ENCODE measurements at places on chromosomes 2 and 18. TPM values are rescaled to one million over a fixed set of nuclear protein-coding genes. Genes with fewer than 3 reads are reported as not detected.
A peak's percentile ranks its signal among the peaks of the same experiment; 100 is the strongest.

Gene PPP1R1C
- 1.7 TPM for total RNA-seq

Gene DSC1
- total RNA-seq = not detected

DNA sequence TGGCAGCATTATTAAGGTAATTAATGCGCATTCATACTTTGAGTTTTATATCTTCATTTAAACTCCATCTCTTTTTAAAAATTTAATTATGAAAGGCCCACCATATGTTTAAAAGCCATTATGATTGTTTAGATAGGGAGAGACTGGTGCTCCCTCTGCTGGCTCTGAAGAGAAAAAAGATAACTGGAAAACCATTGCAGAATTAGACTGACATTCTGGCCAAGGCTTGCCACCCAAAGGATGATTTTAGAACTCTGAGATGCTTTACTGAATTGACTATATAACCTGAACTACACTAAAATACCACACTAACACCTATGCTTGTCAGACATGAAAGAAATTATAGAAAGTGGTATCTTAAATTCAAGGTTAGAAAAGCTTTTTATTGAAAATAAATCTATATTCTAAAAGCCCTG, 127.6 kb upstream of the SPOPL start:
- H3K4me1 ChIP-seq = no peaks in the 10 kb centered on the region
- no peak for DNase-seq
- no peak overlapping the region for H3K4me3 ChIP-seq
- H3K27ac ChIP-seq = no peak overlapping the region

DNA sequence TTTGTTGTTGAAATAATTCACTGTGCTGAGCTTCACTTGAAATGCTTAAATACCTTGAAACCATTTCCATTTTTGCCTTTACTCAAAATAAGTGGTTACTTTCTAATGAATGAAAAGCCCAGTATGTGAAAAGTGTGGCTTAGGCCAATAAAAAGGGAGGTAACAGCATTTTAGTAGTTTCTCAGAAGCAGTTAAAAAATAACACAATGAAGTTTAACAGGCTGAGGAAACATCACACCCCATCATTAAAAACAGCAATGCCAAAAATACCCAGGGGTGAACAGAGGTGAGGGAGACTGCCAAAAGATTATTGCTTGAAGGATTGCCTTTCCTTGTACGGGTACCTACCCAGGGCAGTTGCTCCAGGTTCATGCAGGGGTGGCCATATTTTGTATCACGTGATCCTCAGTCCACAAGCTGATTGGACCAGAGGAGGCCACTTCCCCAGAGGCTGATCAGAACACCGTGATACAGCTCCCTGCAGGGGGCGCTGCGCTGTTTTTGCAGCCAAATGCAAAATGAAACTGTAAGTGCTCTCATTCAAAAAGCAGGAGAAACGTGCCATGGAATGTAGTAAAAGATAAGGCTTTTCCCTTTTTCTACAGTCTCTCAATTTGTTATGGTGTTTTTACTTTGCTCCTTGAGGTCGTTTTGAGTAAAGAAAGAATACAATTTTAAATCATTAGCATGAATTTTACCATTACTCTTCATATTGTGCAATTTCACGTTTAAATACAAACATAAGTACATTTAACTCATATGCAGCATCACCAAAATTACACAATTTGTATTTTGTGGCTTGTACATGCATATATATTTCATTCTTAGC, 70.2 kb upstream of the SH3BP4 start:
- peak; percentile 64 for DNase-seq
- peaks cover 13% of the 10 kb centered on the region for H3K36me3 ChIP-seq
- no peak overlapping the region for H3K4me3 ChIP-seq
- H3K4me1 ChIP-seq = peaks cover 38% of the 10 kb centered on the region
- H3K27me3 ChIP-seq = no peaks in the 10 kb centered on the region
- H3K27ac ChIP-seq = no peak overlapping the region

GRCh38 chr2:18518116-18519111, 42.0 kb downstream of the RDH14 start:
- H3K36me3 ChIP-seq = no peaks in the 10 kb centered on the region
- peaks cover 6% of the 10 kb centered on the region for H3K4me1 ChIP-seq
- DNase-seq = no peak
- peaks cover 5% of the 10 kb centered on the region for H3K27me3 ChIP-seq

GRCh38 chr18:75586130-75586889, 158.8 kb upstream of the SMIM21 start:
- H3K27ac ChIP-seq = no peak overlapping the region
- no peak overlapping the region for H3K4me3 ChIP-seq
- H3K36me3 ChIP-seq = peaks cover 3% of the 10 kb centered on the region
- peaks cover 5% of the 10 kb centered on the region for H3K4me1 ChIP-seq
- H3K27me3 ChIP-seq = no peaks in the 10 kb centered on the region
- no peak for DNase-seq

DNA sequence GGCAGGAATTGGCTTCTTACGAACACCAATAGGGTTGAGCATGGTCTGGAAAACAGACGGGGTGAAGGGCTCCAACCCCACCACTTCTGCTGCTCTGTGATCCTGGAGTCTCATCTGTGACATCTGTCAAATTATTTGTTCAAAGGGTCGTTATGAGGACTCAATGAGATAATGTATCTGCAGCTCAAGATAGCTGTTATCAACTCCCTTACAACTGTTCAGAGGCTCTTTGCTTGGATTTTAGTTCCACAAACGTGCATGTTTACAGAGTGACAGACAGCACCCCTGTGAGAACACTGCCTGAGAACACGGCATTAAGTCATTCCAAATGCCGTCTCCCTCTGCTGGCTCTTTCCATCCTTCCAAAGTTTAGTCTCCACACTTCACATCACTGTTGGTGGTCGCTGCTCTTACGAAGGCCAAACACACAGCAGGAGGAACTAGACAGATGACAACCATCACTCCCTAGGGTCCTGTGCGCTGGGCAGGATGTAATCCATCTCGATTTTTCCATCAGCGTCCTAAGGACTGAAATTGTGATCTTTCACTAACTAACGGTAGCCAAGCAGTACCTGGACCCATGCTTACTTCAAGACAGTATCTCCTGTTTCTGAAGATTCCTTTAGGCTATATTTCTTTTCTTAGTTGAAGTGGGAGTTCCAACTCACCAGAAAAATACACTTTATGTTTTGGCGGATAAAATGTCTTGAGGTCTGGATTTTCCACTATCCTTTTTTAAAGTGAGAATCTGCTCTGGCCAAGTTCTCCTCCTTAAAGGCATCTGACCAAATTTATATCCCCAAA, 220.3 kb downstream of the ANAPC1 start:
- peaks cover 4% of the 10 kb centered on the region for H3K36me3 ChIP-seq
- no peak overlapping the region for H3K4me3 ChIP-seq
- DNase-seq = no peak
- H3K27ac ChIP-seq = no peak overlapping the region
- H3K4me1 ChIP-seq = no peaks in the 10 kb centered on the region
- H3K27me3 ChIP-seq = no peaks in the 10 kb centered on the region

DNA sequence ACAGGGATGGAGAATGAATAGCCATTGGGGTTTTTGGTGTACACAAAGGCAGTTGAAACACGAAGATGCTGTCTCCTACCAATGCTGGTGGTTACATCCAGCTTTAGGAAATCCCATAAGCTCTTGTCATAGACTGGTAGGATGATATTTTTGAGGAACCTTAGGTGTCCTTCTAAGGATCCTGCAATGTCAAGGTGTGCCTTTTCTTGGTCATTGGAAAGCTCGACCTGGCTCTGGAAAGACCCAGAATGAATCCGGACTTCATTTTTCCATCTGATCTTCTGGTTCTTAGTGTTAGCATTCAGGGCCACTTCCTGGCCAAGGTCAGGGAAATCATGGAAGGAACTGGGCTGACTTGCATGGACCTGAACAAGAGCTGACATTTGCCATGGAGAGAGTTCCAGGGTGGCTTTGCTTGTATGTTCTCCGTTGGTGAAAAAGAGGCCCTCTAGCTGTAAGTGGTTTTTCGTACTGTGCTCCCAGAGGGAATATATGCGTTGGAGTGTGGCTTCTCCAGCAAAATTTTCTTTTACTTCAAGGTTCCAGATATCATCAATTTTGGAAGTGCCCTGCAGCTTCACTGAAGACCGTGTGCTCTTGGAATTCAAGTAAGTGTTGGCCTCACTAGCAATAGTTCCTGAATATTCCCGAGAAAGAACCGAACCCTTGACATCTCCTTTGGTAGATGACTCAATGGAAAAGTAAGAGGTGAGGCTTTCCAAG, 38.0 kb downstream of the APOB start:
- H3K27me3 ChIP-seq = peaks cover 64% of the 10 kb centered on the region
- H3K4me1 ChIP-seq = no peaks in the 10 kb centered on the region
- H3K27ac ChIP-seq = no peak overlapping the region
- DNase-seq = no peak
- no peaks in the 10 kb centered on the region for H3K36me3 ChIP-seq
